ENCODE measurements at places on chromosomes 5 and 9.
A peak's percentile ranks its signal among the peaks of the same experiment; 100 is the strongest.

DNA sequence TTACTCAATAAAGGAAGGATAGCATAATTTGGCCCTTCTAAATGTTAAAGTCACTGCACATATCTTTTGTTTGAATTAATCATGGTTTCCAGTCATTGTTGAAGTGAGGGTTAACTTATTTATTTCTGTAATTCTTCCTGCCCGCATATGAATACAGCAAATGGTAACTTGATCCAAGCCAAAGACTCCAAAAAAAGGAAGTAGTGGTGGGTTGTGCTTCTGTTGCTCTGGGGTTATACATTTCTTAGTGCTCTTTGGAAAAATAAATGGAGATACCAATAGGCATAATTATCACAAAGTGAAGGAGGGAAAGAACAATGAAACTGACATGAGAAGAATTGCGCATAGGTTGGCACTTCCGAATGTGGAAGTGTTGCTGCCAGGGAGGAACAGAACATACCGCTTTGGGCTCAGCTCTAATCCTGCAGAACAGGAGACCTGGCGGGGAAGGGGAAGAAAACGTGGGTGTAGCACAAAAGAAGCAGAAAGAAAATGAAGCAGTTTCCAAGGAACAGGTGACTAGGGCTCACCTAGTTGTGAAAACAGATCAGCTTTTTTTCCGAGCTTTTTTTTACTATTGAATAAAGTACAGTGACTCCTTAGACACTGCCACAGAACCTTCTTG, 69.7 kb upstream of the TAF11L2 start:
- DNase-seq: no peak

- no peak for DNase-seq
Measured at GRCh38 chr5:68883436-68883835, 210.4 kb upstream of the SLC30A5 start.

DNA sequence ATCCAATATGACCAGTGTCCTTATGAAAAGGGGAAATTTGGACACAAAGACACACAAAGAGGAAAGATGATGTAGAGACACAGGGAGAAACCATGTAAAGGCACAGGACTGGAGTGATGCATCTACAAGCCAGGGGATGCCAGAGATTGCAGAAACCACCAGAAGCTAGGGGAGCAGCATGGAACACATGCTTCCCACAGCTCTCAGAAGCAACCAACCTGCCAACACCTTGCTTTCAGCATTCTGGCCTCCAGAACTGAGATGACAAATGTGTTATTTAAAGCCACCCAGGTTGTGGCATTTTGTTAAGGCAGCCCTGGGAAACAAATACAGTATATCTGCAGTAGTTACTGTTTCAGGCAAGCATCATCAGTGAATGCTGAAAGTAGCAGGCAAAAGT, 23.2 kb downstream of the DAP start:
- DNase-seq: no peak

DNA sequence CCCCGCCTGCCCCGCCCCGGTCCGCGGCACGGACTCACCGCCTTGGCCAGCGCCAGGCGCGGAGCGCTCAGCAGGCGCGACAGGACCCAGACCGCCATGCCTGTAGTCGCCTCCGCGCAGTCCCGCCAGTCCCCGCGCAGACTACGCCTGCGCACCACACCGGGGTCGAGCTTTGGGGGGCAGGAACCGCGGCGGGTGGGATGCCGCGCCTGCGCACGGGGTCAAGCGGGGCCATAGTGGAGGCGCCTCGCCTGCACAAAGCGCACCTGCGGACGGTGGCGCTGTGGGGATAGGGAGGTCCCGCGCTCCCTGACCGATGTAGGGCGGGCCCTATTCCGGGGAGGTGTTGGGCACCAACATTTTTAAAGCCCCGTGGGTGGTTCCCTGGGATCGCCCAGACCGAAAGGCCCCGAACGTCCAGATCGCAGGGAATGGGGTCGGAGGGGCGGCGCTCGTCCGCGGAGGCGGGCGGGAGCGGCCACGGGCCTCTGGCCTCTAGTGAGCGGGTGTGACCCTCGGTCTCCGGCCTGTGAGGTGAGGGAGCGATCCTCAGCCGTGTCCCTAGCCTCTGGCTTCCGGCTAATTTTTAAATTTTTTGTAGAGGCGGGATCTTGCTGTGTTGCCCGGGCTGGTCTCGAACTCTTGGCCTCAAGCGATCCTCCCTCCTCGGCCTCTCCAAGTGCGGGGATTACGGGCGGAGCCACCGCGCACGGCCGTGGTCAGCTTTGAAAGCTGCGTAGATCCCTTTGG, 70.8 kb upstream of the LPCAT1 start:
- DNase-seq: peak; percentile 29

GRCh38 chr9:124779368-124780059, 2.6 kb downstream of the OLFML2A start:
- DNase-seq: no peak

DNA sequence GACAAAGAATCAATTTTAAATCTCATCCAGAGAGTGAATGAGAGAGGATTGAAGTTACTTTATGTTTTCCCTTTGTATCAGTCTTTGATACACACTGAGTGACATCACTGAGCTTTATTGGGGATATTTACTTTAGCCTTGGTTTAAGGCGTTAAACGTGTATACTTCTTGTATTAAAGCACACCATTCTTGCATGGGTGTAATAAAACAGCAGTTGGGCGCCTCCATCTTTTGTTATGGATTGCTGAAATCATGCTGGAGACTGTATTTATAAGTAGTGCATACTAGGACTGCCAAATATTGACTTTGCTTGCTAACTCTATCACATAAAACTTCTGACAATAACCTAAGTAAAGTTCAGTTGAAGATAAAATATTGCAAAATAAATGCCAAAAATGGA, 1755.8 kb upstream of the WWC1 start:
- no peak for DNase-seq

GRCh38 chr5:61087921-61088320, 74.3 kb downstream of the SMIM15 start:
- DNase-seq: no peak

GRCh38 chr9:134243778-134244467, 79.6 kb upstream of the RNU6ATAC start:
- no peak for DNase-seq

GRCh38 chr9:136004712-136005111, 43.5 kb upstream of the UBAC1 start:
- DNase-seq: no peak

DNA sequence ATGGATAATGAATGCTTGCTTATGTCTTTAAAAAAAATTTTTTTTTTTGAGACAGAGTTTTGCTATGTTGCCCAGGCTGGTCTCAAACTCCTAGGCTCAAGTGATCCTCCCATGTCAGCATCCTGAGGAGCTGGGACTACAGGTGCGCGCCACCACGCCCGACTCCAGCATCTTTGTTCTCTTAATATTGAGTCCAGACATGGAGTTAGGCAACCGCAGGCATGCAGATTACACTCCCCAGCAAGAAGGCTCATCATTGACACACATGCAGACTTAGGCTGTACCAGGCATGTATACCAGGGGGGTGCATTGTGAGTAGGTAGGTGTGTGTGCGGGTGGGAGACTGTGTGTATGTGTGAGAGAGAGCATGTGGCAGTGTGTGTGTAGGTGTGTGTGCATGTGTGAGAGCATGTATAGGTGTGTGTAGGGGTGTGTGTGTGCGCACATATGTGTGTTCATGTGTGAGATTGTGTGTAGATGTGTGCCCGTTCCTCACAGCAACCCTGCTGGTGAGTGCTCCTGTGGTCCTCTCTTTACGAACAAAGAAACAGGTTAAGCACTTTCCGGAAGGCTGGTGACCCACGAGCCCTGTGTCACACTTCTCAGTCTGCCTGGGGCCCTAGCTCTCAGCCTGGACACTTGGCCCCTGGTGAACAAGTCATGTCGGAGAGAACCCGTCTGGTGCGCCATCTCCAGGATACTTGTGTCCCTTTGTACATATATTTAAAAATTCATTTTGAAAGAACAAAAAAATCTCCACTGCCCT, 6.2 kb downstream of the OBP2B start:
- no peak for DNase-seq

GRCh38 chr9:137194388-137194787, 5.9 kb downstream of the SSNA1 start:
- no peak for DNase-seq

GRCh38 chr5:2184026-2184366, 301.3 kb upstream of the IRX4 start:
- no peak for DNase-seq

All from stimulated activated CD4-positive, alpha-beta T cell treated with anti-CD3 and anti-CD28 coated beads, Interleukin-1b, Interleukin-23, amount 100 ng/mL, for 1 hour (primary cell).